ENCODE measurements at places on chromosomes 2 and 18. TPM values are rescaled to one million over a fixed set of nuclear protein-coding genes. Genes with fewer than 3 reads are reported as not detected.
A peak's percentile ranks its signal among the peaks of the same experiment; 100 is the strongest.

GYPC gene
- total RNA-seq = 147 TPM

SERPINB4 gene
- not detected for total RNA-seq

ZNF521 gene
- total RNA-seq = 111 TPM

TUBA3E gene
- not detected for total RNA-seq

- H3K36me3 ChIP-seq = no peaks in the 10 kb centered on the region
- DNase-seq = peak; percentile 95
- H3K4me1 ChIP-seq = no peaks in the 10 kb centered on the region
- H3K27me3 ChIP-seq = peaks cover 6% of the 10 kb centered on the region
- H3K4me3 ChIP-seq = no peak overlapping the region
These were observed 213.4 kb upstream of the GATA6 start for GRCh38 chr18:21955757-21956652.

GRCh38 chr2:121063471-121063870 is 221.5 kb downstream of the TFCP2L1 start:
- peaks cover 7% of the 10 kb centered on the region for H3K4me1 ChIP-seq
- H3K36me3 ChIP-seq = no peaks in the 10 kb centered on the region
- no peak for DNase-seq
- no peak overlapping the region for H3K27ac ChIP-seq
- H3K4me3 ChIP-seq = no peak overlapping the region

DNA sequence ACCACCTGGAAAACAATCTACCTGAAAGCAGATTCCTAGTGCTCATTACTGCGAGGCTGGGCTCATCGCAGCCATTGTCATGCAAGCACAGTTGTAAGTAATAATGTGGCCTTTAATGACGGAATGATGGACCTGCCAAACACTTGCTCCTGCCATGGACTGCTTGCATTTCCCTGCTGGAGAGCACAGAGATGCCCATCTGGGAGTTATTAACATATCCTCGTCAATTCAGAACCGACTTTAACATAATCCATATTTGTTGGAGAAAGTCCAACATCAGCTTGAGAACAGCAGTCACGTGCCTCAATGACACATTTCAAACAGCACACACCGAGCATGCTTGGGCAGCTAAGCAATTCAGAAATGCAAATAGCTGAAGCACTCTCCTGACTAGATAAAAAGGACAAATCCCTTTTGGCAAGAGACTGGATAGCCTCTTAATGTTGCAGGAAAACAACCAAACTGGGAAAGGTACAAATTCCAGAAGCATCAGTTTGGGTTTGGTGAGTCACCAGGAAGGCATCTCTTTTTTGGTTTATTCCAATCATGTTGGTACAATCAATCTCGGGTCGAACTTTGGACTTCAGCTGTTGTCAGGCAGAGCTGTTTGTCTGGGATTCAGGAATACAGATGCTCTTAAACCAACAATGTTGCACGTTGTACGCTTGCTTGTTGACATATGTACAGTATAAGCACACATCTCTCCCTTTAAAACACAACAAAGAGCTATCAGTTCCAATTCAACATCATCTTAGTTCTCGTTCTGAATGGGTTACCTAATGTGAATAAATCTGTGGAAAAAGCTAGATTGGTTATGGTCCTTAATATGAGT is 395.8 kb downstream of the LNPK start:
- H3K27me3 ChIP-seq = no peaks in the 10 kb centered on the region
- H3K4me1 ChIP-seq = no peaks in the 10 kb centered on the region
- no peak overlapping the region for H3K4me3 ChIP-seq
- H3K27ac ChIP-seq = no peak overlapping the region
- DNase-seq = no peak

GRCh38 chr2:162012565-162013058 is 61.4 kb downstream of the DPP4 start:
- H3K27me3 ChIP-seq = no peaks in the 10 kb centered on the region
- H3K4me1 ChIP-seq = peaks cover 21% of the 10 kb centered on the region
- DNase-seq = no peak
- H3K36me3 ChIP-seq = peaks cover 4% of the 10 kb centered on the region
- no peak overlapping the region for H3K4me3 ChIP-seq

GRCh38 chr2:237998530-237998929 is 31.7 kb downstream of the UBE2F start:
- DNase-seq = no peak
- H3K4me3 ChIP-seq = no peak overlapping the region
- peak overlapping the region; percentile 14 for H3K27ac ChIP-seq
- H3K36me3 ChIP-seq = peaks cover 14% of the 10 kb centered on the region

- no peak overlapping the region for H3K27ac ChIP-seq
- peaks cover 18% of the 10 kb centered on the region for H3K4me1 ChIP-seq
- H3K36me3 ChIP-seq = no peaks in the 10 kb centered on the region
- H3K4me3 ChIP-seq = no peak overlapping the region
- H3K27me3 ChIP-seq = no peaks in the 10 kb centered on the region
These were observed 46.3 kb downstream of the MTCL1 start for GRCh38 chr18:8751692-8752091.

Data from spleen (tissue), 13 donors.